Stimulated activated CD8-positive, alpha-beta memory T cell treated with anti-CD3 and anti-CD28 coated beads, Interleukin-7, amount 100 ng/mL, for 1 hour (primary cell): ENCODE measurements at places on chromosomes 12 and 14.

DNA sequence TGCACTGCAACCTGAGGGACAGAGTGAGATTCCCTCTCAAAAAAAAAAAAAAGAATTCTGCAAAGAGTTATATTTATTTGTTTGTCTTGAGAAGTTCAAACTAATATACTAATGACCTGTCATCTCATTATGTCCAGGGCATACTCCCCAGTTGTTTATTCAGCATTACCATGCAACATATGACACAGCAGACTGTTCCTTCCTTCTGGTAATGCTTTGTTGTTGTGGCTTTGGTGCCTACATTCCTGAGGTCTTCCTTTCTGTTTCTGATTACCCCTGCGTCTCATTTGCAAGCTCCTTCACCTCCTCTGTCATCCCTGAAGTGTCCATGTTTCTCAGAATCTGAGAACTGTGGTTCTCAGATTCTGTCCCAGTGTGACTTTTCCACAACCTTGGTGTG, 55.3 kb downstream of the DERA start:
- DNase-seq, result no peak

DNA sequence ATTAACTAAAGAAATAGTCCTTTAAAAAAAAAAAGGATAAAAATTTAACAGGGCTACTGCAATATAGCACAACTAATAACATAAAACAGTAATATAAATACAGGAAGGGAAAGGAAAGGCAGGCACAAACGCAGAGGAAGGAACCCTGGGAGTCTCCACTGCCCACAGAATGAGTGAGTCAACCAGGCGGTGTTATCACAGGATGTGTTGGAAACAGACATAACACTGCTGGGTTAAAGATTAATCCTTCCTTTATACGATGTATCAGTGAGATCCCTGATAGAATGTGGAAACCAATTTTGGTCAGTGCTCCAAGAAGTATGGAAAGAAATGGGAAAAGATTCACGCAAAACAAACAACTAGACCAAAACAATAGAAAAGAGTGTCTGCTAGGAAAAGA, 47.9 kb downstream of the FGD6 start:
- no peak for DNase-seq

DNA sequence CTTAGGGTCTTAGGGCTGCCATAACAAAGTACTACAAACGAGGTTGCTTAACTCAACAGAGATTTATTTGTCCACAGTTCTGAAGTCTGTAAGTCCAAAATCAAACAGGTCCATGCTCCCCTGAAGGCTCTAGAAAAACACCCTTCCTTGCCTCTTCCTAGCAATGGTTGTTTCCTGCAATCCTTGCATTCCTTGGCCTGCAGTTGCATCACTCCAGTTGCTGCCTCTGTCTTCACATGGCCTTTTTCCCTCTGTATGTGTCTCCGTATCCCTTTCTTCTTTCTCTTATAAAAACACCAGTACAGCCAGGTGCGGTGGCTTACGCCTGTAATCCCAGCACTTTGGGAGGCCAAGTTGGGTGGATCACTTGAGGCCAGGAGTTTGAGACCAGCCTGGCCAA, 17.4 kb downstream of the KCNMB4 start:
- DNase-seq, result no peak

GRCh38 chr14:30005114-30005808, 77.6 kb upstream of the PRKD1 start:
- DNase-seq, result no peak

DNA sequence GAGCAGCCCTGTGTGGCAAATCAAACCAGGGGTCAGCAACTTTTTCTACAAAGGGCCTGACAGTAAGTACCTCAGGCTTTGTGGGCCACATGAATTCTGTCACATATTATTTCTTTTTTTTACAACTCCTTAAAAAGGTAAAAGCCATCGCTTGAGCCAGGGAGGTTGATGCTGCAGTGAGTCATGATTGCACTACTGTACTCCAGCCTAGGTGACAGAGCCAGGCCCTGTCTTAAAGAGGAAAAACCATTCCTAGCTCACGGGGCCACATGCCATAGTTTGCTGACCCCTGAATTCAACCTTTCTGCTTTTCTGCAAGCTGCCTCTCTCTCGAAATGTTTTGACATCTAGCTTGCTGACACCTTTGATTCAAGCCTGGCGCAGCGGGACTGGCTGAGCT, 55.1 kb upstream of the CORO1C start:
- no peak for DNase-seq

DNA sequence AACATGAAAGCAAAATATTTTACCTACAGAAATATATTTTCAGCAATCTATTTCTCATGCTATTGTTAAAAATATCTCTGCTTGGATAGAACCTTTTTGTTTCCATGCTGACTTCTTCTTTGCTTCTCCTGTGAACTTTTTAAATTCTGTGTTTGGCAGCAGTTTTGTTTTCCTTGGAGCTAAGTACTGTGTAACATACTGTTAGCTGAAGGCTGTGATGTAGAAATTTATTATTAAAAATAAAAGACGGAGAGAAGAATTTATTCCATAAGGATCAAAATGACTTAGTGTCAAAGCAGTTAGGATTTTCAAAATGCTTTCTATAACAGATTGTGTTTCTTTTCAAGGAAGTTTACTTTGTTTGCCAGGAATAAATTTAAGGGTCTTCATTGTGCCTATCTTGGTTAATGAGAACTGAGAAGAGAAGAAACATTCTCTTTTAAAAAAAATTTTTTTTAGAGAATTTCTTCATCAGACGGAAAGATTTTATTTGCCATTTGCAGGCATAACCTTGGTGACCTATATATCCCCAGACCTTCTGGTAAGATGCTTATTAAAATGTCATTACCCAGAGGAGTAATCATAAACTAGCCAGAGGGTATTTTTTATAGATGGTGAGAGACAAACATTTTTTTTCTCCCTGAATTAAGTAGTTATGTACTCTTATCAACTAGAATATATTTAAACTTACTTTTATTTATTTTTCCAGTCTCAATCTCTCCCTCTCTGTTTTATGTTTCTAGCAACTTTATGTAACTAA, 147.1 kb upstream of the SLCO1C1 start:
- no peak for DNase-seq

GRCh38 chr14:104144911-104145825, 6.8 kb downstream of the KIF26A start:
- DNase-seq, result no peak

DNA sequence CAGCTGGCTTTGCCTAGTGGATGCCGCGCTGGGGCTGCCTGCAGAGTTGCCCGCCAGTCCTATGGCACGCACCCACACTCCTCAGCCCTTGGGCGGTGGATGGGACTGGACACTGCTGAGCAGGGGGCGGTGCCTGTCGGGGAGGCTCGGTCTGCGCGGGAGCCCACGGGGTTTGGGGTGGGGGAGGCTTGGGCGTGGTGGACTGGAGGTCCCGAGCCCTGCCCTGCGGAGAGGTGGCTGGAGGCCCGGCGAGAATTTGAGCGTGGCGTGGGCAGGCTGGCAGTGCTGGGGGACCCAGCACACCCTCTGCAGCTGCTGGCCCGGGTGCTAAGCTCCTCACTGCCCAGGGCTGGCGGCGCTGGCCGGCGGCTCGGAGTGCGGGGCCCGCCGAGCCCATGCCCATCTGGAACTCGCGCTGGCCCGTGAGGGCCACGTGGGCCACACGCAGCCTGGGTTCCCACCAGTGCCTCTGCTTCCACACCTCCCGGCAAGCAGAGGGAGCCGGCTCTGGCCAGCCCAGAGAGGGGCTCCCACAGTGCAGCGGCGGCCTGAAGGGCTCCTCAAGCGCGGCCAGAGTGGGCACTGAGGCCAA, 68.1 kb downstream of the ETNK1 start:
- no peak for DNase-seq

DNA sequence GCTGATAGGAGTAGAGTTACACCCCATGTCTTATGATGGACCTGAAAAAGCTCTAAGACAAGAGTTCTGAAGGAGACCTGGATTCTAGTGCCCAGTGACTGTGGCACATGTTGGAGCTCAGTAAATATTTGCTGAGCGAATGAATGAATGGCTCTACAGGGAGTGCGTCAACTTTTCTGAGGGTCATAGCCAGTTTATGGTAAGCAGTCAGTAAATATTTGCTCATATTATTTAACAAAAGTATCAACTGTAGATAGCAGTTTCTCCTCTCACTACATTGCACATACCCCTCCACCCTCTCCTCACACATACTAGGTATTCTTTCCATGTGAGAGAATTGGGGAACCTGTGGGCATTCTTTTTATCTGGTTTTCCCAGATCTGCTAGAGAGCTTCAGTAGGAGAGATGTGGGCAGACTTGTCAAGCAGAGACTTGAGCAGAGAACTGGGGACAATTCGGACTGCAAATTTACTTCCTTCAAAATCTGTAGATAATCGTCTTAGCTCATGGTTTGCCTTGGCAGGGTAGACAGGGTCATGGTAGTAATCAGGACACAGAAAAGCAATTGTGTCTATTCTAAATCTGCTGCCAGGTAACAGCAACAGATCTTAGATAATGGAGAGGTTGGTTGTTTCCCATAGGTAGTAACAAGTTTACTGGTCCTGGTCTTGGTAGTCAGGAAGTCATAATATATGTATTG, 5.7 kb downstream of the SLC4A8 start:
- no peak for DNase-seq

- DNase-seq, result no peak
Observed at GRCh38 chr12:99111600-99111999, 466.5 kb downstream of the APAF1 start.

GRCh38 chr12:131610891-131611290, 100.0 kb upstream of the SFSWAP start:
- DNase-seq, result no peak

DNA sequence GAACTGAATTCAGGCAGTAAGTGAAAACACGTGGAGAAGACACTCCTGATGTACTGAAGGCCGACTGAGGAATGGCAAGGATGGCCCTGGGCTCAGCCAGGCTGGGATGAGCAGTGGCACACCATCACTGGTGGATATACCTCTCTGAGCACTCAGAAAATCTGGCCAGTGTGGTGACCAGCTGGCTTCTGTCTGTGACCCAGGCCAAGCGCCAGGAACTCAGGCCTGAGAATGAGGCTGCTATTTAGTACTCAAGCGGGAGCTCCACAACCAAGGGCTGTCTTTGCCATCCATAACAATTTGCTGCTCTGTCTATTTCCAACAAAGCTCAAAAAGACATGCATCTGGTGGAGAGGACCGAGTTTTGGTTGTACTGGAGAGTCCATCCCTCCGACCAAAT, 586.3 kb downstream of the BCL11B start:
- no peak for DNase-seq

DNA sequence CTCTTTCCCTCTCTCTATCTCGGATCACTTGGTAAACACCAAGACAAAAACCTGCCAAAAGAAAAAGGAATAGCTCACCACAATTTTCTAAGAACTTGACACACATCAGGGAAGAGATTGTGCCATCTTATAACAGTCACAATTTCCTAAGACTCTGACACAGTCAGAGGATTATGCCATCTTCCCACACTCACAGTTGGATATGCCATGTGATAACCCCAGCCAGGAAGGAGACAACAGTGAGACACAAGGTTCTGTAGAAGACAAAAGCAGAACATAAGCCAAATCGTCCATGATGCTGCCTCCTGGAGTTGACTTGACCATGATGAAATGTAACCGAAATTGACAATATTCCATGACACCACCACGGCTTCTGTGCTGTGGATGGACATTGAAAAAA, 2.8 kb upstream of the CLEC9A start:
- DNase-seq, result no peak

DNA sequence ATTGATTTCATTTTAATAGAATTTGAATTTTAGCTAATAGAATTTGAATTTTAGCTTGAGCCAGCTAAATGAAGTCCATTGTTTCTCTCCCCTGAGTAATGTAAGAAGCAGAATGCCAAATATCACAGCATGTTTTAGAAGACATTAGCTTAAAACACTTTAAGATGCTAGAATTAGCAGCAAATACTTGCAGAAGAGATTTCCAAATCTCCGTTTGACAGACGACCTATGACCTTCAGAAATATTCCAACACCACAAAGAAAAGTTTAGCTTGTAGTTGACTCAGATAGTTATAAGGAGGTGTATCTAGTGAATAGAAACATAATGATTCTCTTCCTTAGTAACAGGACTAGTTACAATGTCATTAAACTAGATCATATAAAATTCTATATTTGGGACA, 51.7 kb upstream of the MYF6 start:
- DNase-seq, result no peak

DNA sequence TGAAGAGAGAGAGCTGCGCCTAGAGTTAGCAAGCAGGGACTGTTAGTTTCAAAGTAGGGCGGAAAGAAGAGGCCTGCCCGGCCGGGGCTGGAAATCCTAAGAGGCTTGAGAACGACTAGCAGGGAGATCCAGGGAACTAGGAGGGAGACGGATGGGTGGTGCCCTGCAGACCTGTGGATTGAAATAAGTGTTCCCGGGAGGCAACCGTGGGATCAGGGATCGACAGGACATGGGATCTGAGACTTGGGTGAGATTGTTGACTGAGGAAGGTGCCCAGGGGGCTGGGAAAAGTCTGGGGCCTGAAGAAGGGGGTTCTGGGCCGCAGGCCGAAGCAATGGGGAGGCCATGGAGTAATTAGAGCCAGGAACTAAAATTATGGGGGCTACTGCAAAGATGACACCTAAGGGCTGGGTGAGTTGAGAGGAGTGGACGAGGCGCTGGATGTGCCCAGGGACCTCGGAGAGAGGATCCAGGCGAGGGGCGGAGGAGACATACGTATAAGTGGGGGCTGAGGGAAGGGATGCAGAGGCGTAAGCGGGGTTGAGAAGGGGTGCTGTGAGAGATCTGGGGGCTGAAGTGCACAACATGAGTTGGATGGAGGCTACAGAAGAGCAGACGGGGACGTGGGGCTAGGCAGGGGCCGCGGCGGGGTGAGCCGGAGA, 635 bp downstream of the LTA4H start:
- no peak for DNase-seq

DNA sequence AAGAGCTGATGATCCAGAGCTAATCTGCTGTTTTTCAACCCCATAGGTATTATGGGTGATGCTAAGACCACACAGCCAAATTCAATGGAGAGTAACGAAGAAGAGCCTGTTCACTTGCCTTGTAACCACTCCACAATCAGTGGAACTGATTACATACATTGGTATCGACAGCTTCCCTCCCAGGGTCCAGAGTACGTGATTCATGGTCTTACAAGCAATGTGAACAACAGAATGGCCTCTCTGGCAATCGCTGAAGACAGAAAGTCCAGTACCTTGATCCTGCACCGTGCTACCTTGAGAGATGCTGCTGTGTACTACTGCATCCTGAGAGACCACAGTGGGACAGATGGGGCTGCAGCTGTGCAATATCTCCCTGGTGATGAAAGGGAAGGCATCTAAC, 386.0 kb downstream of the DAD1 start:
- DNase-seq, result no peak

- DNase-seq, result no peak
Observed at GRCh38 chr12:25743679-25744215, 190.7 kb upstream of the LMNTD1 start.

- no peak for DNase-seq
Observed at GRCh38 chr14:26859483-26859882, 261.6 kb upstream of the NOVA1 start.

DNA sequence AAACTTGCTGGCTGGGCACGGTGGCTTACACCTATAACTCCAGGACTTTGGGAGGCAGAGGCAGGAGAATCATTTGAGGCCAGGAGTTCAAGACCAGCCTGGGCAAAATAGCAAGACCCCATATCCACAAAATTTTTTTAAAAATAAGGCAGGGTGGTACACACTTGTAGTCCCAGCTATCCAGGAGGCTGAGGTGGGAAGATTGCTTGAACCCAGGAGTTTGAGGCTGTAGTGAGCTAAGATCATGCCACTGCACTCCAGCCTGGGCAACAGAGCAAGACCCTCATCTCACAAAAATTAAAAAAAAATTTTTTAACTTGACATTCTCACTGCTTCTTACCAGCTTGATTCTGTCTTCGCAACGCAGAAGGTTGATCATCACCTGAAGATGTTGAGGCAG, 39.5 kb downstream of the SSH1 start:
- DNase-seq, result no peak

- DNase-seq, result peak; percentile 1
Observed at GRCh38 chr12:125330645-125331341, 265.6 kb downstream of the AACS start.

GRCh38 chr12:110616471-110617115, 2.7 kb downstream of the TCTN1 start:
- no peak for DNase-seq
